ENCODE measurements at places on chromosomes 5 and 9.

- peak; percentile 91 for DNase-seq
Measured at GRCh38 chr5:125277494-125278154, 531.2 kb upstream of the ZNF608 start.

DNA sequence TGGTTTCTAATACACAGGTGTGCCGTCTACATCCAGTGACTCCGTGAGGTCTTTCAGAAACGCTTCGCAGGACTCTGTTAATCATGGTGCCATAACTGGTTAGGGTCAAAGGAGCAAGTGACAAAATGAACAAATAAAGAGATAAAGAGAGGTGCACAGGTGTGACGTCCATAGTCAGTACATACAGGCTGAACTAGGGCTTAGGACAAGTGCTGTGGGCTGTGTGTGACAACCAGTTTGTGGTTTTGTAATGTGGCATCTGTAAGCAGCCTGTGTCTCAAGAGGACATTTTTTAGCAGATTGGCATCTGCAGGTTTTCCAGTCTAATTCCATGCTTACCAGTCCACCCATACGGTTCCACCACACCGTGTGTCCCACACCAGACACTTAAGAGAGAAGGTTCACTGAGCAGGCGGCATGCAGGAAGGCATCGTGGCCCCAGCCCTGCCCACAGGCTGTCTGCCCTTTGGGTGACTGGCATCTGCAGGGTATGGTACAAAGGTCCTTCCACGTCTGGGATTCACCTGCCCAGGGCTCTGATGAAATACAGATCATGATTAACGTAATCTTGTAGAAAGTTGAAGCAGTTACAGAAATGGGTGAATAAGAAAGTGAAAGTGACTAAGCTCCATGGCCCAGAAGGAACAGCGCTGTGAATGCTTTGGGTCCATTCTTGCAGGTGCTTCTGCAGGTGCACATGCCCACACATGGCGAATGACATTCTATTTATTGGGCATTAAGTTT, 26.9 kb downstream of the SRD5A1 start:
- DNase-seq: no peak

DNA sequence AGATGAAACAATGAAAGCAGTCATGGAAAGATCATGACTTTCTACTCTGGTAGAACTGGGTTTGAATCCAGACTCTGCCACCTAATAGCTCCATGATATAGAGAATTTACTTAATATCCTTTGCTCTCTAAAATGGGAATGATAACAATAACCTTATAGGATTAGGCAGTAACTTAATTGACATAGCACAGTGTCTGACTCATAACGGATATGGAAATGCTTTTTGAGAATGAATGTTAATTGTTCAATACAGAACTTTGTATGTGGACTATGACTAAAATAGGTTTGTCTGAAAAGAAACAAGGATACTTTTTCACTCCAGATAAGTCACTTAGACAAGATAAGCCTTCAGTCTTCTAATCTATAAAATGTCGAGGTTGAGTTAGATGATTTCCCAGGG, 330.7 kb downstream of the PTPRD start:
- no peak for DNase-seq

DNA sequence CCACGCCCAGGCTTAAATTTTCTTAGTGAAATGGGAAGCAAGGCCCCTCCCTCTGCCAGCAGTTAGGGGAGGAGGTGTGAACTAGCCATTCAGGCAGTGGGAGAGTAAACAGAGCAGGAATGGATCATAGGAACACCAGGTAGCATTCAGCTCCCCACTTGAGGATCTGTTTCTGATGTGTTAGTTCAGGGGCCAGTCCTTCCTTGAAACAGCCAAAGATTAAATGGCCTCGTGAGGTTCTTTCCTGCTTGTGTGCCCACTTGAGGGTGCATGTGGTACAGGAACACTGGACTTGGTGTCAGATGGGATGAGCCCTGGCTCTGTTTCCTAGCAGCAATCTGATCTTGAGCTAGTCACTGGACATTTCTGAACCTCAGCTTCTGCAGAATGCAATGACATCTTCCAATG, 21.2 kb downstream of the FAXDC2 start:
- no peak for DNase-seq

DNA sequence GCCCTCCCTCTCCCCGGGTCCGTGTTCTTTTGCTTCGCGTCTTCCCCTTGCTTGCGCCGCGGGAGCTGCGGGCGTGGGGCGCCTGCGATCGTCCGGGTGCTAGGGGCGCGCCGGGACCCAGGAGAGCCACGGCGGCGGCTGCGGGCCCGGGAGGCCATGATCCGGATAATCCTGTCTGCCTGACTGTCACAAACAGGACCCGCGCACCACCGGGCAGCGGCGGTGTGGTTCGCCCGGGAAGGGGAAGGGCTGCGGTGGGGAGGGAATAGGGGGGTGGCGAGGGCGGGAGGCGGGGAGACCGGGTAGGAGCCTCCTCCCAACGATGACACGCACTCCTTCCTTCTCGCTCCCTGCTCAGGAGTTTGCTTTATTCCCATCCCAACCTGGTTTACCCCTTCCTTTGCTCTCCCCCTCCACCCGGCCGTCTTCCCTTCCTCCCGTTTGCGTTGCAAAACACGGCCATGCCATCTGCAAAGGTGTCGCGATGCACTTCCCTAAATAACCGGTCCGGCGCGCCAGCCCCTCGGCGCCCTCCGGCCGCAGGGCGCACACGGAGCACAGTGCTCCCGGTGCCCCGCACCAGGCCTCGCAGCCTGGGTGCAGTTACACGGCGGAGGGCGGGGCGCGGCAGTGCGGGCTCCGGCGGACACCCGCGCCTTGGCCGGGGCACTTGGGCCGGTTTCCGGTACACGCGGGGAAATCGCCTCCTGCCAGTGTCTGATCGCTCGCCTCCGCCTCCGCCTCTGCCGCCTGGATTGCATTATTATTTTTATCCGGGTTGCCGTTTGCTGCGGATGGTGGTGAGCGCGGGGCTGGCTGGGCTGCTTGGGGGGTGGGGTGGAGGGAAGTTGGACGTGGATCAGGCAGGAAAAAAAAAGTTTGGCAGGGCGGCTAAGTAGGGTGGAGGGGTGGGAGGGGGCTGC, 1.5 kb downstream of the SMARCA2 start:
- DNase-seq: peak; percentile 65

GRCh38 chr9:88535226-88536022, 446 bp downstream of the NXNL2 start:
- peak; percentile 6 for DNase-seq

GRCh38 chr5:157747766-157748700, 4.5 kb downstream of the LSM11 start:
- DNase-seq: no peak

GRCh38 chr5:96522635-96523355, 89.7 kb upstream of the PCSK1 start:
- DNase-seq: no peak

- DNase-seq: no peak
Measured at GRCh38 chr9:131691969-131692611, 47.8 kb downstream of the RAPGEF1 start.

- no peak for DNase-seq
Measured at GRCh38 chr5:132909702-132910101, 36.2 kb downstream of the LEAP2 start.

DNA sequence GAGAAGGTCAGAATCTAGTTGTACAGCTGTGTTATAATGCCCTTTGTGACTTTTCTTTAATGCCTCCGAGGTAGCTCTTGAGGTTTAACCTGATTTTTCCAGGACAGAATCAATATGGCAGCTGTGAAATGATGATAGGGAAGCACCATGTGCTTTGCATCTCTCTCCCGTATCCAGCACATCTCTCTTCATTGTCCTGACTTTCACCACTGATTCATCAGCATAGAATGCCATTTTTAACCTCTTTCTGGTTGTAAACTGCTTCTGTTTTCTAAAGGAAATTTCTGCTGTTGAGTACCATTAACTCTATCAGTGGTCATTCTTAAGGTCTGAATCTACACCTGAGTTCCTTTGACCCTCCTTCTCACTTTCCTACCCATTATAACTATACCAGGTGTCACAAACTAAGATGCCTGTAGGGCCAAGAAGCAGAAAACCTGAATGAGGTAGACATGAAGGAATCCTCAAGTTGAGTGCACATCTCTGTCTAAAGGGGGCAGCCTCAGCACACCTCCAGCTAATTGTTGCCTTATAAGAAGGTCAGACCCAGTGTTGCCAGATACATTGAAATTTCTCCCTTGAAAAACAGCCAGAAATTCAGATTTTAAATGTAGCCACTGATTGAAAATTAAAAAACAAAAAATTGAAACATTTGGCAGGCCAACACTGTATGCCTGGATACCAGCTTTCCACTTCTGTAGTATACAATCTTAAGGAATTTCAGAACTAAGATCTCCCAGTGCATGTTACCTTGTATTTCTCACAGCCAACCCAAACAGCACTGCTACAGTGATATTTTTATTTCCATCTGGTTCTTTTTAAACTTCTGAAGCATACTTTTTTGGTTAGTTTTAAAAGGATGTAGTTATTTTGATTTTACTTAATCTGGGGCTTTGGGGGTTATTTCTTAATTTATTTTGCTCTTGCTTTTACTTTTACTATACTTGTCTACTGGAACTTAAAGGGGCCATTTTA, 35.8 kb upstream of the TLX3 start:
- peak; percentile 45 for DNase-seq

GRCh38 chr5:93236807-93237421, 344.1 kb downstream of the NR2F1-AS1 start:
- peak; percentile 88 for DNase-seq

- no peak for DNase-seq
Measured at GRCh38 chr9:122128007-122128968, 31.3 kb downstream of the NDUFA8 start.

DNA sequence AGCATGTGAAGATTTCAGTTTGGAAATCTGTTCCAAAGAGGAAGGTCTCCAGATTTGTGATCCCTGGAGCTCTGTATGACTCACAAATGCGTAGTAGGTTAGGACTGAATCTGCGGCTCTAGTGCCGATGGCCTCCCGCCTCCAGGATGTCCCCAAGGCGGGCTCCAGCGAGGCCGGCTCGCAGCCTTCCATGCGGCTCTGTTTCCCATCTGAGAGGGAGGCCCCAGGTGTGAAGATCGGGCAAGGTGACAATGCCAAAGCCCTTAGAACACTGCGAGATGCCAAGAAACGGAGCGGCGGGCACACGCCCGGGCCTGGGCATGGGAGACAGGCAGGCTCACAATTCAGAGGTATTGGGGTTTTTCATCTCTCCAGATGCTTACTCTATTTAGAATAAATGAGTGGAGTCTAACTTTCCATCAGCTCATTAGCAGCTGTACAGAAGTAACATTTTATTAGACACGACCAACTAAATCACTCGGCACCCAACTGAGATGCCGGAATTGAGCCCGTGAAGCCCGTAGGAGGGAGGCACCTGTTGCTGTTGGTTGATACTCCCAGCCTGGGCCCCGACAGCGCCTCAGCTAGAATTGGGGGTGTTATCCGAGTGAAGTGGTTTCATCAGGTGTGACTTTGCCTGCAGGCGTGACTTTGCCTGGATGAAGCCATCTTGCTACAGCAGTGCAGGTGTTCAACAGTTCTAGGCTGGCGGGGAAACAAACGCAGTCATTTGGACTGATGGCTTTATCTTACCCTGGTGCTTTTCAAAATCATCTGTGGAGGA, 7.4 kb upstream of the MRPS2 start:
- DNase-seq: no peak

DNA sequence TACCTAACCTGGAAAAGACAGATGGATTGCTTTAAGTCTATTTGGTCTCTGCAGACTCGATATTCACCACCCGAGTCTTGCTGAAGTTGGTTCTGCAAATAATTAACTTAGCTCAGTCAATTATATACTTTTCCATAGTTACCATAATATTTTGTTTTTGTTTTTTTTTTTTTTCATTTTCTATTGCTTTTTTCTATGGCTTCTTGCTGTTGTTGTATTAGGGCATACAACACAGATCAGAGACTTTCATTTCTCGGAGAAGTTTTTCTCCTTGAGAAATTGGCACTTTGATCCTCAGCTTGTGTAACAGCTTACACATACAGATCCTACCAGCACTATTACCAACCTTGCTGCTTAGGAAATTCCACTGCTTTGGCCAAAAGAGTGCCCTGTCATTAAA, 88.0 kb downstream of the GPR21 start:
- no peak for DNase-seq

- no peak for DNase-seq
Measured at GRCh38 chr5:131615957-131616356, 19.1 kb downstream of the RAPGEF6 start.
